Activated CD8-positive, alpha-beta memory T cell treated with anti-CD3 and anti-CD28 coated beads, Interleukin-2, amount 10 ng/mL, durations not matched to agents 7 days and 5 days (primary cell): ENCODE measurements at places on chromosomes 2 and 18. TPM values are rescaled to one million over a fixed set of nuclear protein-coding genes. Genes with fewer than 3 reads are reported as not detected.

GRCh38 chr18:46329736-46330246 is 225.6 kb downstream of the HAUS1 start:
- no peak for DNase-seq

GRCh38 chr18:76662626-76663025 is 159.7 kb upstream of the ZNF236 start:
- no peak for DNase-seq

DNA sequence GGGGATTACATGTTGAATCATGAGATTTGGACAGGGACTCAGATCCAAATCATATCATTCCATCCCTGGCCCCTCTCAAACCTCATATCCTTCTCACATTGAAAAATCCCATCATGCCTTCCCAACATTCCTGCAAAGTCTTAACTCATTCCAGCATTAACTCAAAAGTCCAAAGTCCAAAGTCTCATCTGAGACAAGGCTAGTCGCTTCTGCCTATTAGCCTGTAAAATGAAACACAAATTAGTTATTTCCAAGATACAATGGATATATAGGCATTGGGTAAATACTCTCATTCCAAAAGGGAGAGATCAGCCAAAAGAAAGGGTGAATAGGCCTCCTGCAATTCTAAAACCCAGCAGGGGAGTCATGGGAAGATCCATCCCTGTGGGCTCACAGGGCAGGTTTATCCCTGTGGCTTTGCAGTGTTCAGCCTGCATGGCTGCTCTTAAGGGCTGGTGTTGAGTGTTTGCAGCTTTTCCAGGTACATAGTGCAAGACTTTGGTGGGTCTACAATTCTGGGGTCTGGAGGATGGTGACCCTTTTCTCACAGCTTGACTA is 21.2 kb upstream of the SLC14A1 start:
- no peak for DNase-seq

Gene SAG
- 0.09 TPM for total RNA-seq

- no peak for DNase-seq
These were observed 14.7 kb downstream of the CAPN10 start for GRCh38 chr2:240601061-240601830.

Gene CYP26B1
- total RNA-seq, result not detected

DNA sequence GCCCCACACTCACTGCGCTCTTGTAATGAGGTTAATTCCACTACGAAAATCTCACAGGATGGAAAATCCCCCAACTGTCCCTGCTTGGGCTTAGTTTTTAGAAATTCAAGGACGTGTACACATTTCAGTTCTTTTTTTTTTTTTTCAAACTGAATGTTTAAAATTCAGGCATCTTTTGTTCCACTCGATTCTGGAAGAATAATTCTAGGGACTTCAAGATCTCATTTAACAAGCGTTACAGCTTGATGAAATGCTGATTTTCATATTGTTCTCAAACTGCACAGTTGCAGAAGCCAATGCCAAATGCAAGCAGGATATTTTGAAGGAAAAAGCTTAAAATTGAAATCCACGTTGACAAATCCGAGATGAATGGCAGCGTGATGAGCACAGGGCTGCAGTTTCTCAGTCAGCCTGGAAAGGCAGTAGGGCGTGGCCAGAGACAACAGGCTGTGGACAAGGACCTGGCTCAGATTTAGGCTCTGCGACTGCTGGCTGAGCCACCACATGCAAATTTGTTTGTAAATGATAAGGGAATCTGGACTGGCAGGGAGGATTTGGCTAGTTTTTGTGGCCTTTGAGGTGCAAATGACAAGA is 128.1 kb upstream of the MYCN start:
- DNase-seq, result no peak

- no peak for DNase-seq
These were observed 9.8 kb downstream of the PTPRN start for GRCh38 chr2:219299372-219299760.

Gene ADD2
- 0.45 TPM for total RNA-seq

GRCh38 chr2:215517391-215517790 is 81.5 kb upstream of the FN1 start:
- no peak for DNase-seq

DNA sequence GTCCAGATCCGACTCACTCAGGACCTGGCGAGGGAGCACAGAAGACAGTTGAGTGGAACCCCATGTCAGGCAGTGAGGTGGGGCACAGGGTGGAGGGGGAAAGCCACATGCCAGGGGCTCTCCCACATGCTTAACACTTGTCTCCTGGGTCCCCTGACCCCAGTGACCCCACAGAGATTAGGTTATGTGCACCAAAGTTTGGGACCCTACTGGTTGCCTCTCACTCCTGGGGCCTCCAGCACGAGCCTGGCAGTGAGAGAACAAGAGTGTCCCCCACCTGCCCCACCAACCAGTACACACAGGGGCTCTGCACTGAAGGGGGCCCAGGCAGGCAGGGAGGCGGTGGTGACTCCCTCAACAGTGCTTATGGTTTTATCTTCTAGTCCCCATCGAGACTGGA is 58.3 kb downstream of the CIB4 start:
- no peak for DNase-seq

DNA sequence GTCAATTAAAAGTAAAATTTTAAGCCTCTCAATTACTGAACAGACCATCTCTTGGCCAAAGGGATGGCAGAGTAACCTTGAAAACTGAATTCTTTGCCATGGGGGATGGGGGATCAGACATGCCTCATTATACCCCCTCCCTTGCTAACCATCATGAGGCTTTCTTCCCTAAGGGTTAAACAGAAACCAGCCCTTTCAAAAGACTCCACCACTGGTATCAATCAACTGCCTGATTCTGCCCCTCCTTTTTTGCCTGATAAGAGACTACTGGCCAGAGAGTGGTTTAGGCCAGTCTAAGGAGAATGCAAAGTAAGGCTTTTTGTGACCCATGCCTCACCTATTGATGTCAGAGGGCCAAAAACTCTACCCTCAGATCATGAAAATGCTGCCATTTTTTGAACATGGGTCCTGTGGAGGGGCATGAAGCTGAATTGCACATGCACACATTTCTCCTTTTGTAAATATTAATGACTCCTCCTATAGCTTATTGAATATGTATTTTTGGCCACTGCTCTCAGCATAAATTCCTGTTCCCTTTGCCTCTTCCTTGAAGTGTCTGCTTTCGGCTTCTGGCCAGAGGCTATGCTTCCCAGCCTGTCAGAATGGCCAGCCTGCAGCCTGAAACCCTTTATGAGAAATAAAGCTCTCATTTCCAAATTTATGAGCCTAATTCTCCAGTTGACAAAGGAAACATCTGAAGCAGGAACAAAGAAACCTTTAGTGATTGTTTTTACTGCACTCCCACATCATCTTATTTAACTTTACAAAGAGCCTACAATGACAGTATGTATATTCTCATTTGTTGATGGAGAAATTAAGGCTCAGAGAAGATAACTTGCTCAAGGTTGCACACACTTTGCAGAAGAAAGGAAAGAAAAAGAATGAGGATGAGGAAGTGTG is 270.7 kb upstream of the CELF4 start:
- DNase-seq, result no peak

DNA sequence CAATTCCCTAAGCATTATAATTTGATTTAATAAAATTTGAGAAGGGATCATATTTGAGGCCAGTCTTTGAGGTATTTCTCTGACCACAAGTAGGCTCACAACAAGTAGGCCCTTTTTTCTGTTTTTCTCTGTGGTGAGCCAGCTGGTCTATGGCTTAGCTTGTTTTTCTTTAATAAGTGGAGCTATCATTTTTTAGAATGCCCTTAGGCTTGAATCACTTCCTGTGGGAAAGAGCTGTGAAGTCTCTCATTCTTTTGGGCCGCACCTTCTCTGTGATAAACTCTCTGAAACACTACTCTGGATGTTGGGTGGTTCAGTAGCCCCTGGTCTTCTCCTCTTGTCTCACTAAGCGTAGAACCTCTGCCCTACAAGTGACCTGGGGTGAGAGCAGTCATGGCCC is 235.9 kb downstream of the SUCLG1 start:
- no peak for DNase-seq

DNA sequence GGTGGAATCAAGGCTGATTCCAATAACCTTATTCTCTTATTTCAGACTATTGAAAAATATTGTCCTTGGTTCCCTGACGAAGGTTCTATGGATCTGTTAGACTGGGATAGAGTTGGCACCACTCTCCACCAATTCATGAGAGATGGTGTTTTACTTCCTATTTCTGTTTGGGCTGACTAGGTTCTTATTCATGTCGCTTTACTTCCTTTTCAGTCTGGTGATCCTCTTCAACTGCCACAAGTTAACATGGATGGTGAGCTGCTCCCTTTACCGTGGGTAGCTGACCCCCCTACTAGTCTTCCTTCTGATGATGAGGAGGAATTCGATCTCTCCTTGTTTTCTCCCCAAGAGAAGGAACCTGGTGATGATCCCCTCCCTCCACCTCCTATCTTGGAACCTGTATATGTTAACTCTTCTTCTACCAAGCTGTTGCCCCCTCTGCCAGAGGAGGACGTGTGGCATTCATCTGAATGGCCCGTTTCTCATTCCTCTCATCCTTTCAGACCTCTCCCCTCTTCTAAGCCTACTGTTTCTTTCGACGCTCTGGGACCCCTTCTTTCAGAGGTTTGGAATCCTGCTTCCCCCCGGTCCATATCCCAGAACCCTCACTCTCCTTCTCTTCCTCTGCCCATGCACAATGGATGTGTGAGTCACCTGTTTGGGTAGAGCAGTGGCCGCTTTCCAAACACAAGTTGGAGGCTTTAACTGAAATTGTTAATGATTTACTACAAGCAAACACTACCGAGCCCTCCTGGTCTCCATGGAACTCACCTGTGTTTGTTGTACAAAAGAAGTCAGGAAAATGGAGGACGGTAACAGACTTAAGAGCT is 13.5 kb upstream of the CNOT11 start:
- DNase-seq, result no peak

Gene GPAT2
- total RNA-seq, result 26.7 TPM

- no peak for DNase-seq
These were observed 11.8 kb upstream of the LHCGR start for GRCh38 chr2:48767330-48767729.

GRCh38 chr2:201891676-201892075 is 85.3 kb downstream of the CDK15 start:
- DNase-seq, result no peak

- DNase-seq, result no peak
These were observed 149.9 kb upstream of the SCN7A start for GRCh38 chr2:166643980-166644379.

Gene SPP2
- total RNA-seq, result not detected

GRCh38 chr2:128275498-128276045 is 43.1 kb downstream of the HS6ST1 start:
- DNase-seq, result no peak

GRCh38 chr2:44118257-44118656 is 50.4 kb upstream of the PPM1B start:
- peak; percentile 49 for DNase-seq

DNA sequence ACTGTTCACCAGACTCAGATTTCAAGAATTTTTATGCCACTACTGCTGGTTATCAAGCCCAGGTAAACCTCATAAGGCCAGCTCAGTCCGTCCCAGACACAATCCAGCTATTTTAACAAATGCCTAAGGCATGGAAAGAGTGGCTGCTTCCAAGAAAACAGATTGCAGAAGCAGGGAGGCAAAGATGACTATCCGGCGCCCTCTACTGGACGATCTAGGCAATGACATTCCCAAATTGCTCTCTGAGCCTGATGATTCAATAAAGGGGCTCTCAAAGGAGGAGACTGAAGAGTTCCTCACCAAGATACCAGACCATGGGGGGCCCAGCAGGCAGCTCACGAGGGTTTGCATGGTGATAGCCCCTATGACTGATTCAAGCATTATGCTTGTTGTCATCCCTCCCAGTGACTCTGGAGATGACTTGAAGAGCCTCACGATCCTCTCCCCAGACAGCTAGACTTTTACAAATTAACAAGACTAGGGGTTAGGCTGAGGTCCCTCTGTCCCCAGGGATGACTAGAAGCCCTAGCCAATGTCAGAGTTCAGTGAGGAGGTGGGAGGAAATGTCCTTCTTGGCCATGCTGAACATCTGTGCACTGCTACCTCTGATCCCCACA is 25.0 kb downstream of the SERPINB8 start:
- peak; percentile 44 for DNase-seq

DNA sequence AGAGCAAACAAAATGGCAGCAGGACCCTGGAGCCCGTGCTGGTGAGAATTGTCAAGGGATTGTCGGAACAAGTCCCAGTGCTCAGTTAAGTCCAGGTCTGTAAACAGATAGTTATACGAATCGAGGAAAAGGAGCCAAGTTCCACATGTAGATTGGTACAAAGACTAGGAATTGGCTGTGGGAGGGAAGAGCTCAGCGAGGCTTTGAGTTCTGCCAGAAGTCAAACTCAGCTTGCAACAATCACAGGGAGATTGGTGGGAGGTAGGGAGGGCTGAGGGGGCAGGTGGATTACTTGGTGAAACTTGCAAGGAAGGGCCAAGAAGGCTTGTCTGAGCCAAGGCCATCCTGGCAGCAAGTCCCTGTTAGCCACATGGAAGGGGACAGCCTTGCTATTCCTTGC is 217.8 kb upstream of the ARL4C start:
- DNase-seq, result peak; percentile 22

Gene SLC14A1
- 6.8 TPM for total RNA-seq

- DNase-seq, result no peak
These were observed 92.1 kb upstream of the CREB1 start for GRCh38 chr2:207437524-207438143.

DNA sequence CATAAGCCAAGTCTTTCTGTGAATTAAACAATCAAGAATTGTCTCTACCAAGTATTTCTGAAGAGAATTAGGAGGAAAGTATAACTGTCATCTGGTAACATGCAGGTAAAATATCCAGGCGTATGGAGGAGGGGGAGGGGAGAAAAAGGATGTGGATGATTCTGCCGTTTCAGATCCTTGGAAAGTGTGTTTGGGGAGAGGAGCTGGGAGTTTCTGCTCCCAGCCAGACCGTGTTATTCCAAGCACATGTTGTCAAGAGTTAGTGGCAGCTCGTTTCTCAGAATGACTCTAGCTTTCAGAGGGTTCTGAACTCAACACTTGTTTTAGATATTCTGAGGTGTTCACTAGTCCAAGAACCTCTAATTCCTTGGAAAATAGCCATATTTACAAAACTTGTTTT is 137.6 kb downstream of the FAM124B start:
- no peak for DNase-seq

DNA sequence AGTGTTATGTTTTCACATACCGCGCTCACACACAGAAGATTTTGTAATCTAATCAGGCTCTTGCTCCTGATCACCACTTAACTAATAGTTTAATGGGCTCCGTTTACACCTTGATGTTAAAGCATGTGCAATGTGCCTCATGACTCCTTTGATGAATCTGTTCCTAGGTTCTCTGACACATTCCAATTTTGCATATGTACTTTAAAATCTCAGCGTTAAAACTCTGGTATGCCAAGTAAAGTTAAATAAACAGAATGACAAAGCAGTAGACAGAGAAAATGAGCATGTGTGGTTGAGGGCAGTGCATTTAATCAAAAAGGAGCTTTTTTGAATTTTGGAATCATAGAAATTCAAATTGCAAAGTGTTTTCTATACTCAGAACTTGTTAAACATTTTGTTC is 96.4 kb downstream of the TCF4 start:
- no peak for DNase-seq

DNA sequence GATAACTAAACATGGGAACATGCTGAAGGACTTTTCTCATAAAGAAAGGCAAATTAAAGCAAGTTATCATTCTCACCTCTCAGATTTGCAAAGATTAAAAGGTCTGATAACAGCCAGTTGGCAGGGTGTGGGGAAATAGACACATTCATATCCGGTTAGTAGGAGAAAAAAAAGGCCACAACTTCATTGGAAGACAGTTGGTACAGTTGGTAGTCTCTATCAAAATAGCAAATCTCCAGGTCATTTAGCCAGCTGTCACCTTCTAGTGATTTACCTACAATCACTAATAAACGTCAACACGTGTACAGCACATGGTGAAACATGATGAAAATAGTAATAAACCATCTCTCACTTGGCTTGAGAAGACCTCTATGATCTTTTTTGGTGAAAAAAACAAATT is 16.6 kb downstream of the INPP5D start:
- DNase-seq, result peak; percentile 38
